ENCODE measurements at places on chromosomes 13 and 19.

DNA sequence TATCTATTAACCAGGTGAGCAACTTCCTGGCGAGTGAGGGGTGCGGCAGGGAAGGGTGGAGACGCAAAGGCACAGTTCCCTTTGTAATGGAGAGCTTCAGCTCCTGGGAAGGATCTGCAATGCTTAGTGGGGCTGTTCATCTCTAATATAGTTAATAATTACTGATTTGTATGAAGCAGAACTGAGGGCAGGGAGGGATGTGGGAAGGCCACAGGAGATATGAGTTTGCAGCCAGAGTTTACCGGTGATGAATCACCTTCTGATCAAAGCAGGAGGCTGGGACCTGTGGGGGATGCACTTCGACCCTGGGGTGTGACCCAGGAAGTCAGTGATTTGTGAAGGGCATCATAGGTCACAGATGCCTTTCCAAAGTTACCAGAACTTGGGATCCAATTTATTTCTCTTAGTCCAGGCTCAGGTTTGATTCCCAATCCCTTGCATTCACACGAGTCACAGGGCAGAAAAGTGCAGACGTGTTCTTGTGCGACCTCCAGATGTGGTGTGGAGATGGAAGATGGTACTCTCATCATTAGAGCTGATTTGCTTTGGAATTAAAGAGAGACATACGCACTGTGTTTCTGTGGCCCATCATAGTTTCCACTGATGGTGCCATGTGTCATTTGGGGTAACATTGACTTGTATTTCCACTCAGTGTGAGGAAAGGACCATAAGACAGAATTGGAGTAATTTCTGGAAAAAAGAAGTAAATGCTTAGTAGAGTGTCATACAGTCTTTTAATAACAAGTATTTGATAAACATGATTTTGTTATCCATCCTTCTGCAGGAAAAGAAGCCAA lies 55.0 kb downstream of the LRCH1 start:
- peaks cover 5% of the 10 kb centered on the region for H3K27me3 ChIP-seq
- H3K27ac ChIP-seq = no peak overlapping the region
- H3K4me1 ChIP-seq = peaks cover 49% of the 10 kb centered on the region
- no peaks in the 10 kb centered on the region for H3K36me3 ChIP-seq
- H3K4me3 ChIP-seq = no peak overlapping the region
- DNase-seq = no peak

- H3K4me1 ChIP-seq = no peaks in the 10 kb centered on the region
- no peak overlapping the region for H3K27ac ChIP-seq
- H3K4me3 ChIP-seq = no peak overlapping the region
- H3K36me3 ChIP-seq = no peaks in the 10 kb centered on the region
- DNase-seq = no peak
- peaks cover 9% of the 10 kb centered on the region for H3K27me3 ChIP-seq
Observed at GRCh38 chr19:827314-827709, 325 bp upstream of the AZU1 start.

DNA sequence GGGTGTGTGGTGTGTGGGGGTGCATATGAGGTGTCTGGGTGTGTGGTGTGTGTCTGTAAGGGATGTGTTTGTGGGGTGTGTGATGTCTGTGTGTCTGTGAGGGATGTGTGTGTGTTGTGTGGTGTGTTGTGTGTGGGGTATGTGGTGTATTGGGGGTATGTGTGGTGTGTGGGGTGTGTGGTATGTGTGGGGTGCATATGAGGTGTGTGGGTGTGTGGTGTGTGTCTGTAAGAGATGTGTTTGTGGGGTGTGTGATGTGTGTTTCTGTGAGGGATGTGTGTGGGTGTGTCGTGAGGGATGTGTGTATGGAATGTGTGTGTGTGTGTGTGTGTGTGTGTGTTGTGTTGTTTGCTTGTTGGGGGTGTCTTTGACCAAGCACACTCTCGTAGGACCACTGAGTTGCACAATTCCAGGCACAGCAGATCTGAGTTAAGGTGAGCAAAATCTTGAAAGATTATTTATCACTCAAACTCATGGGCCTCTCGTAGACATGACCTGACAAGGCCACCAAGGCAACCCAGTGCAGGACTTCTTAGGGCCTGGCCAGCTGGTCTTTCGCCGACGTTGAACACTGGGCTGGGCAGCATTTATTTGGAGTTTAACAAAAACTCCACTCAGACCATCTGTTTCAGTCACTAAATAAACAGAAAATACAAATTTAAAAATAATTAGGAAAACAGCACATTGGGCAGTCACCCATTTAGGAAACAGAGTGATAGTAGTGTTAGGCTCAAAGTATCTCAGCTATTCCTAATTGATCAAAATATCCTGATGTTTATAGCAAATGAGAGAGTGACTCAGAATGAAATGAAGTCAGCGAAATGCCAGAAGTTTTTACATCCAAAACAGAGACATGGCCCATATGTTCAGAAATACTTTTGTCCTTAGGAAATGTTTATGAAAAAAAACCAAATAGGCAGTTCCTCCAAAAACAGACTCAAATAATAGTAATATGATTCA lies 301.1 kb downstream of the FGF9 start:
- H3K36me3 ChIP-seq = no peaks in the 10 kb centered on the region
- H3K4me1 ChIP-seq = no peaks in the 10 kb centered on the region
- no peak for DNase-seq
- no peaks in the 10 kb centered on the region for H3K27me3 ChIP-seq
- no peak overlapping the region for H3K4me3 ChIP-seq
- H3K27ac ChIP-seq = no peak overlapping the region

DNA sequence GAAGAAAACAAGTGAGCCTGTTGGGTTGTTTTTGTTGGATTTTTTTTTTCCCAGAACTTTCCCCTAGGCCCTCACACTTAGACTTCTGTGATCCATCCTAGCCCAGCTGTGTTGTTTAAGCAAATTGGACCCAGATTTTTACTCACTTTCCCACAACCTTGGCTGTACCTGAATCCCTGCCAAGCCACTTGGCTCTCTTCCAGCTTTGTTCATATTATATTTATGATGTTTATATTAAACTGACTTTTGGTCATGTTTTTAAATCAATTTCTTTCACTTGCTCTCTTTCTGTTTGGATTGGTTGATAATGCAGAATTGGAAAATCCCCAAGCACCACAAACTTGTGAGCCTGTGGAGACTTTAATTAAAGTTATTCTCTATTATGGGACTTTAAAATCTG lies 16.6 kb downstream of the OLFM4 start:
- no peaks in the 10 kb centered on the region for H3K27me3 ChIP-seq
- peaks cover 5% of the 10 kb centered on the region for H3K4me1 ChIP-seq
- no peak overlapping the region for H3K4me3 ChIP-seq
- H3K36me3 ChIP-seq = no peaks in the 10 kb centered on the region

- peaks cover 15% of the 10 kb centered on the region for H3K4me1 ChIP-seq
- DNase-seq = no peak
- H3K27ac ChIP-seq = peak overlapping the region; percentile 86
Observed at GRCh38 chr19:52094526-52095130, 937 bp downstream of the ZNF841 start.

DNA sequence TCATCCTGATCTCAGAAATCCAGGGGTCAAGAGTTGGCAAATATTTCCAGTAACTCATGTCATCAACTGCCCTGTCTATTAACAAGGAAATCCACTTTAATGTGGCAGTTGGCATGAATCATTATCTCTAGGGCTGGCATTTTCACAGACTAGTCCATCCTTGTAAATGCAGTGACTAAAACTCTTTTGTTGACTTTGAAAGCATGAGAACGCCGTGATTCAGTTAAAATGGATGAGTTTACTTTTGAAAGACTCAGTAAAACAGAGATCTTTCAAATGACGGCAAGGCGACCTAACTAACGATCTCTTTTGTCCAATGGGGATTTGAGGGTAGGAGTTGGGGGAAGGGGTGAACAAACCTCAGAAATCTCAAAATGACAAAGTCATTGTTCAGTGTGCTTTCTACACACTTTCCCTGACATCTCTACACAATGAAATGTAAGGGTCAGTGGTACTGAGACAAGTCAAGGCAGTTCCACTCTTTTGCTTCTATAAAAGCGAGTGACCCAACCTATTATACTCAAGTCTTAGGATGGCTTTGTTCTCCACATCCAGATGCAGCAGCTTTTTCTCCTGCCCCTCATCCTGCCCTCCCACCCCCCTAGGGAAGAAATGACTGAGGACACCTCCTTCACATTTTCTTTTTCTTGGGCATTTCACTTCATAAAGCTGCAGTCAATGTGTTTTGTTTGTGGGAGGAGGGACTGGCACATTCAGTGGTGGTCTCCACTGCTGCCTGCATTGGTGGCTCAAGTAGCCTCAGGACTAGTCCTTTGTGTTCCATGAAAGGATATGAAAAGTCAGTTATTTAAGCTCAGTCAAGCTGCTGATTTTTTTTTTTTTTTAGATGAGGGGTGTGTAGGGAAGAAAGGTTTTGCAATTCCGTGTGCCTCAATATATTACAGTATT lies 200.5 kb downstream of the ABCC4 start:
- peaks cover 7% of the 10 kb centered on the region for H3K36me3 ChIP-seq
- no peak overlapping the region for H3K4me3 ChIP-seq
- H3K27ac ChIP-seq = no peak overlapping the region
- no peaks in the 10 kb centered on the region for H3K27me3 ChIP-seq
